ENCODE measurements at places on chromosomes 5 and 9.
A peak's percentile ranks its signal among the peaks of the same experiment; 100 is the strongest.

DNA sequence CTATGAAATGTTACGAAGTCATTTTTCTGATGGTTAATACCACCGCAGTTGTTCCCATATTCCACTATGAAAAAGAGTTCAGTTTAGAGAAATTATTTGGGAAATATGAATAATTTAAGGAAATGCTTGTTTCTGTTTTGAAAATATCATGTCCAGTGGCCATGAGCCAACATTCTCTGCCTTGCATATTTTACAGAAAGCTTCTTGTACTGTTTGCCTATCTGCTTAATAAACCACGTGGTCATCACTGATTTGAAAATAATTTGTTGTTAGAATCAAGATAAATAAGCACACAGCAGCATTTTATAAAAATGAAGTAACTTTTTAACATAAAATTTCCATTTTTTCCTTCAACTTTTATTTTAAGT is 381.5 kb upstream of the CDH18 start:
- no peak for DNase-seq

- DNase-seq = no peak
Measured at GRCh38 chr5:150323819-150324218, 21.1 kb upstream of the ARSI start.

DNA sequence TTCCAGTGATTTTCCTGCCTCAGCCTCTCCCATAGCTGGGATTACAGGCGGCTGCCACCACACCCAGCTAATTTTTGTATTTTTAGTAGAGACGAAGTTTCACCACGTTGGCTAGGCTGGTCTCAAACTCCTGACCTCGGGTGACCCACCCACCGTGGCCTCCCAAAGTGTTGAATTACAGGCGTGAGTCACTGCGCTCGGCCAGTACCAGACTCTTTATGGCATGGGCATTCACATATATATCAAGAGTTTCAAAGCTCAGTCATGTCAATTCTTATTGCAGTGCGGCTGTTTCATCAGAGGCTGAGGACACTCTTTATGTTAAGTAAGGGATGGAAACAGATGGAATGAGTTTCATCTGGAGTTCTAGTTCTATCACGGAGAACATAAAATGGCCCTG is 315.2 kb upstream of the CDH6 start:
- no peak for DNase-seq

DNA sequence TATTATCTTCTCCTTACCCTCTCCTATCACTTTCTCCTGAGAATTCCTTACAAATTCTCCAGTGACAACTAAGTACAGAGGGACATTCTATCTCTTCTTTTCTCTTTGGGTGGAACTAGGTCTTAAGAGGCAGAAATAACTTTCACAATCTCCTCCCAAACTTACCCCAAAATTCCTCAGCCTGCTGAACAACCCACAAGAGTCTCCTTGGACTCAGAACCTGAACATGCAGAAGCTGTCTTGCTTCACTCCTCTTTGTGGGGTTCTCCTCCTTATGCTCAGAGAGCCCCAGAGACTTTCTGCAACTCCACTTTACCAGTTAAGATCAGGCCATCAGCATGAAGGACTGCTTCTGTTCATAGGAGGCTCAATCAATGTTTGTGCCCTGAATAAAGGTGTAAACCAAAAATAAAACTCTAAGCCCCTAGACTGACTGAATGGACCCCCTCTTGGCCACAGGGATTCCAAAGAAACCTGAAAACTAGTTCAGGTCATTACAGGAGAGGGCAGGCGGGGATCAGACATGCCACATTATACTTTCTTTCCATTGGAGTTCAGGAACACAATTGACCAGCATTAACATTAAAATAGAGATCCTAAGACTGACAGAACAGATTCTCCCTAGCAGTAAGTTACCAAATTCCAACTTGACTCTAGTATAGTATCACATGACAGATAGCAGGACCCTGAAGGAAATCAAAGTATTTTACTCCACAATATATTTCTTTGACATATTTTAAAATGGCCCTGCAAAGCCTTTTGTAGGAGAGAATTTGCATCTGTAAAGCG is 179.7 kb upstream of the FBXL17 start:
- DNase-seq = no peak

GRCh38 chr5:137708062-137708461 is 27.8 kb downstream of the KLHL3 start:
- DNase-seq = no peak

DNA sequence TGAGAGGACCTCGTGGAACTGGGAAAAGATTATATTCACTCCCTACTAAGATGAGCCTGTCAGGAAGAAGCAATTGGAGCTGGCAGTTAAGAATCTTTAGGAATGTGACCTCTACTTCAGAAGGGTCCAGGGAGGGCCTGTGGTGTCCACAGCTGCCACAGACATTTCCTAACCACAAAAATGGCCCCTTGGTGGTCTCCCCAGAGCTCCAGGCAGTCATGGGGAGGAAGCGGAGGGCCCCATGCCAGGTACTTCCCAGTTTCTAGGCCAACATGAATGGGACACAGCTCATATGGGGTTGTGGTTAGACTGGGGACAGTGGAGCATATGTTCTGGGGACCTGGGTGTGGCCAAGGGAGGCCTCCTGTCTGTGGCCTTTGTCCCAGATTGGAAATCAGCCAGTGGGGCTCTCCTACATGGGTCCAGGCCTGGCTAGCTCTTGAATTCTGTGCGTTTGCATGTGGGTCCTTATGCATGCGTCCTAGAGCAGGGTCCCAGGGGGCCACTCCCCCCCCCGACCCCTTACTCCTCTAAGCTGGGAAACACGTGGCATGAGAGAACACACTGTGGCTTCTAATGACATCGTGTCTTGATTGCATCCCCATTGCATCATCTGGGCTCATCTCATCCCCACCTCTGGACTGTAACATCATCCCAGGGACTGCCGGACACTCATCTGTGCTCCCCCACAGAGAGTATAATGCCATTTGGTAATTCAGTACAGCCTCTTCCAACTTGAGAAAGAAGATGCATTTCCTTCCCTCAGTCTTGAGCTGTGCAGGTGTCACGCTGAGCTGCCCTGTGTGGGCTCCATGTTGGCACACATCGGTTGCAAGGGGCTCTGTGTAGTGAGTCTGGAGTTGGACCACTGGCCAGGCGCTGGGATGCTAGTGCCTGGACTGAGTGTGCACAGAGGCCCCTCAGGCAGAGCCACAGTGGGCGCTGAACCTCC is 31.3 kb downstream of the IRF1 start:
- peak; percentile 64 for DNase-seq

GRCh38 chr5:174945853-174946252 is 221.5 kb downstream of the MSX2 start:
- no peak for DNase-seq
